Fibroblast of gingiva (primary cell): ENCODE measurements at places on chromosomes 6 and 20.

DNA sequence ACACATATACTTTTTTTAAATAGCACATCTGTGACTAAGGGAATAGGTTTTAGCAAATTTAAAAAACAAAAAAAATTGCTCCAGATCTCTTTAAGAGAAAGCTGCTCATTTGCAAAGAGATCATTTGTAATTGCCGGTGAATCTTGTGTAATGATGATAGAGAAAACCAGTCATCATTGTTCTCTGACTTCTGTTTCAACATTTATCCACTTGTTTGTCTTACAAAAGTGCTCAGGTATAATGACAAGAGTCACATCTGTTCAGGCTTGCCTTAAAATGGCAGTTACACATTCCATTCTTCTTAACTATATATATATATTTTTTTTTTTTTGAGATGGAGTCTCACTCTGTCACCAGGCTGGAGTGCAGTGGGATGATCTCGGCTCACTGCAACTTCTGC is 165.2 kb downstream of the AIG1 start:
- no peak for DNase-seq

GRCh38 chr6:133854364-133855275 is 34.3 kb upstream of the TCF21 start:
- DNase-seq, result no peak

DNA sequence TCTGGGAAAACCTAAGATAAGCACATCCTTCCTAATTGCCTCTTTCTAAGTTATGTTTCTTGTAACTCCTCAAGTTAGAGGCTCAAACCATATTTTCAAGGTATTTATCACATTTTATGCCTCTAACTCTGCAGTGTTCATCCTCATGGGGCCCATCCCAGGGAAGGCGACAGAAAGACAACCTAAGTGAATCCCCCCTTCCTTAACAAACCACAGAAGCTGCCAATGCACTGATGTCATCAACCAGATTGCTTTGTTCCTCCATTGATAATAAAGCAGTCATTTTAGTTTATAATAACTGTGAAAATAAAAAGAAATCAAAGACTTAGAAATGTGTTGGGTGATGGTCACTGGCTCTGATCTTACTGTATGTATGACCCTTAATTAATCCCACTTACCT is 119.5 kb upstream of the TCF21 start:
- no peak for DNase-seq

GRCh38 chr6:36139991-36140710 is 9.8 kb downstream of the MAPK13 start:
- no peak for DNase-seq

- peak; percentile 86 for DNase-seq
These were observed 36.1 kb upstream of the THBS2 start for GRCh38 chr6:169289619-169290339.

DNA sequence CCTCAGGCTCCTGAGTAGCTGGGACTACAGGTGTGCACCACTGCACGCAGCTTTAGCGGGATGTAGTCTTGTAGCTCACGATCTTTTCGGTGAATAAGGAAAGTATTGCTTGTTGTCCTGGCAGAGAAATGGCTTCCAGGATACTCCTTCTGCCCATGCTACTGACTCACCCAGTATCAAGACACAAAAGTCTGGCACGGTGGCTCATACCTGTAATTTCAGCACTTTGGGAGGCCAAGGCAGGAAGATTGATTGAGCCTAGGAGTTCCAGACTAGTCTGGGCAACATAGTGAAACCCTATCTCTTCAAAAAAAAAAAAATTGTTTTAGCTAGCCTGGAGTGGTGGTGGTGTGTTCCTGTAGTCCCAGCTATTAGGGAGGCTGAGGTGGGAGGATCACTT is 40.9 kb upstream of the B4GALT5 start:
- no peak for DNase-seq

GRCh38 chr6:1244941-1245340 is 67.0 kb upstream of the FOXQ1 start:
- no peak for DNase-seq

GRCh38 chr20:1904135-1904534 is 8.9 kb downstream of the SIRPA start:
- DNase-seq, result no peak

DNA sequence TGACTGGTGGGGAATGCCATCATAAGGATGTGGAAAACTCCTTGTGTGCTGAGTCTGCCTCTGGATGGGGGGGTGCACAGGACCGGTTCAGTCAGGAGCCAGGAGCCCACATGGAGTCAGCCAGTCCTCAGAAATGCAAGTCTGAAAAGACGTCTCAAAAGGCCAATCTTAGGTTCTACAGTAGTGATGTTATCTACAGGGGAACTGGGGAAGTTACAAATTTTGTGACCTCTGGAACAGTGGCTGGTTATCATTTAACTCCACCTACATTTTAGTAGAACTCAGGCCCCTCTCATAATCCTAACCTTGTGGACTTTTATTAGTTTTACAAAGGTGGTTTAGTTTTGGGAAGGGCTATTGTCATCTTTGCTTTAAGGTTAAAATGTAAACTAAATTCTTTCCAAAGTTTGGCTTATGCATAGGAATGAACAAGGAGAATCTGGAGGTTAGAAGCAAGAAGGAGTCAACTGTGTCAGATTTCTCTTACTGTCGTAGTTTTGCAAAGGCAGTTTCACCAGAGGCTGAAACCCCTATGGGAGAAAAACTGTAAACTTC is 13.7 kb upstream of the TBC1D22B start:
- peak; percentile 32 for DNase-seq

DNA sequence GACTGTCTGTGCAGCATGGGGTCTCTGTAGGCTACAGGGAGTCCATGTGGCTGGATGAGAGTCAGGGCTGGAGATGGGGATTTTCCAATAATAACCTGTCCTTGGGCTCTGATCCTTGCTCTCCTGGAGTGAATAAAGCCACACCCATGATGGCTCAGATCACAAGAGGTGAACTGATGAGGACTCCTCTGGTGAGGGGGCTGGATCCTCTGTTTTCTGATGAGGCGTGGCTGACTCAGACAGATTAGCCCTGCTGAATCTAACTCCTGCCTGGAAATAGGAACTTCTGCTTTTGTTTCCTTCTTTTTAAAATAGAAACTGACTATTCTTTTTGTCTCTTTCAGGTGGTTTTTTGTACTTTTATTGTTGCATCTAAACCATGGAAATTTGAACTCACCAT is 27.0 kb downstream of the CST9L start:
- no peak for DNase-seq

DNA sequence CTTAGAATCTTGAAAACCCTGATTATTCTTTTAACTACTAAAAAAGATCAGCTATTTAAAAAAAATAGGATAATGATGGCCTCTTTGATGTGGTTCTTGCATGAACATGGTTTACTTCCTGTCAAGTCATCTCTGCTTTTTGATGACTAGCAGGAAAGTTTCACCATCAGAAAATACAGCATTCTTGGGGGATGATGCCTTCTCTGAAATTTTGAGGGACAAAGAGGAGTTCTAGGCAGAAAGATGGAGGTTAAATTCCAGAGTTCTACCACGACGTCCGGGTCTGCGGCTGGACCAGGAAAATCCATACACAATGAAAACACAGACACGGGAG is 130.4 kb downstream of the OLIG3 start:
- no peak for DNase-seq

DNA sequence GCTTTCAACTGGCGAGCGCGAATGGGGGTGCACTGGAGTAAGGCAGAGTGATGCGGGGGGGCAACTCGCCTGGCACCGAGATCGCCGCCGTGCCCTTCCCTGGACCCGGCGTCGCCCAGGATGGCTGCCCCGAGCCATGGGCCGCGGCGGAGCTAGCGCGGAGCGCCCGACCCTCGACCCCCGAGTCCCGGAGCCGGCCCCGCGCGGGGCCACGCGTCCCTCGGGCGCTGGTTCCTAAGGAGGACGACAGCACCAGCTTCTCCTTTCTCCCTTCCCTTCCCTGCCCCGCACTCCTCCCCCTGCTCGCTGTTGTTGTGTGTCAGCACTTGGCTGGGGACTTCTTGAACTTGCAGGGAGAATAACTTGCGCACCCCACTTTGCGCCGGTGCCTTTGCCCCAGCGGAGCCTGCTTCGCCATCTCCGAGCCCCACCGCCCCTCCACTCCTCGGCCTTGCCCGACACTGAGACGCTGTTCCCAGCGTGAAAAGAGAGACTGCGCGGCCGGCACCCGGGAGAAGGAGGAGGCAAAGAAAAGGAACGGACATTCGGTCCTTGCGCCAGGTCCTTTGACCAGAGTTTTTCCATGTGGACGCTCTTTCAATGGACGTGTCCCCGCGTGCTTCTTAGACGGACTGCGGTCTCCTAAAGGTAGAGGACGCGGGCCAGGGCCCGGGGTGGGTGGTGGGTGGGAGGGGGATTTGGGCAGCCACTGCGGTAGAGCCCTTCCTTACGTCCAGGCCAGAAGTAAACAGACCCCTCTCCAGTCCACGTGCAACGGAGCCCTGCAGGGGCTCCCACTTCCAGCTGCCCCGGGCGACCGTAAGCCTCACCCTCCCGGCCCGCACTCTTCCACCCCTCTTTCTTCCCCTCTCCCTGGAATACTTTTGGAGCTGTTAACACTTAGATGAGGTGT is 998 bp downstream of the BMP2 start:
- peak; percentile 27 for DNase-seq

GRCh38 chr6:83138118-83138722 is 54.8 kb downstream of the PGM3 start:
- DNase-seq, result no peak

- DNase-seq, result no peak
These were observed 585.1 kb downstream of the QKI start for GRCh38 chr6:163999475-164000125.

GRCh38 chr6:130734161-130734560 is 93.0 kb upstream of the SMLR1 start:
- DNase-seq, result no peak

DNA sequence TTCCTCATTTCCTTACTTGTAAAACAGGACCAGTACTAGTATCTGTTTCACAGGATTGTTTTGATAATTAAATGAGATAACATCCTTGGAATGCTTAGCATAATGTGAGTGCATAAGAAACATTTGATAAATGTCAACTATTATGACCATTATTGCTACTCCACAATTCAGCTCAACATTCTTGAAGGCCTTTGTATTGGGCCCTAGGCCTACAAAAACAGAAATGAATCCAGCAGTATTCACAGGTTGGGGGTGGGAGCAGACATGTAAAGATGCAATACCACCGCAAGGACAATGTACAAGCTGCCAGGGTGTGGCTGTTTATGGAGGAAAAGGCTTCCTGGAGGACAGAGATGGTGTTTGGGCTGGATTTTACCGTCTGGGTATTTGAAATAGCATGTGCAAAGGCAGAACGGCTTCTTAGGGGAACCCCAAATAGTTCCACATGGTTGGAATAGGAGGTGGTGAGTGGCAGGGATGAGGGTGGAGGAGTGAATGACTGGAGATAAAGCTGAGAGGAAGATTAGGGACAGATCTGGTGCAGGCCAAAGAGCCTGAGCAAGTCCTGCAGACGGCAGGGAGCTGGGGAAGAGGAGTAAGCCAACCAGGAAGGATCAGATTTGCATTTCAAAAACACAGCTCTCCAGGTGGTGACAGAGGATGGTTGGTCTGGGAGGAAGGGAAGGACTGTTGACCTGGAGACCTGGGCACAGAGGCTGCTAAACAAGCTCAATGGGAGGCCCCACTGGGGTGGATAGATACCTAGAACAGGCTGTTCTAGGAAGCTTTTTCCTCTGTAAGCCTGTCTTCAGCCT is 57.0 kb upstream of the EPB41L1 start:
- DNase-seq, result peak; percentile 65

DNA sequence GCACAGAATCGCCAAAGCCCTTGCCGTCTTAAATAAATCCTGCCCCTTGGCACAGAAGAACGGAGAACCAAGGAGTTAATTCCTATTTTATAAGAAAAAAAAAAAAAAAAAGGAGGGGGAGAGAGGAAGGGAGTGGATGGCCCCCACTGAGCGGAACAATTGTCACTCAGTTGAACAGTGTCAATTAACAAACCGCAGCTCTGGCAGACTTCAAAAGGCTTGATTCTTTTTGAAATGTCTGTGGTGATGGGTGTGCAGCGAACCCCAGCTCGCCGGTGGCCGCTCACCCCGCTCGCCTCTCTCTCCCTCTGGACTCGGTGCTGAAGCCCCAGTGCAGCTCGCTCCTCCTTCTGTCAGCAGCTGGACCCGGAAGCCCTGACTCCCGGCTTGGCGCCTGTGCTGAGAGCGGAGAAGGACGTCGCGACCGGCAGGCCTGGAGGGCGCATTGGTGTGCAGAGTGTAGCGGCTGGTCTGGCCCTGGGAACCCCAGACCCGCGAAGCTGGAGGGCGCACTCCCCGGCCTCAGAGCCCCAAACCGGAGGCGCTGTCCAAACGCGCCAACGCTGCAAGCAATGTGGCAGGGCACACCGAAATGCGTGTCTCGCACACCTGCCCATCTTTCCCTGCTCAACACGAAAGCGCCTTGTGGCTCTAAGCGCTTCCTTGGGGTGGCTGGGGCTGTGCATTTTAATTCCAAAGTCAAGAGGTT is 3.4 kb downstream of the LINC00237 start:
- no peak for DNase-seq

DNA sequence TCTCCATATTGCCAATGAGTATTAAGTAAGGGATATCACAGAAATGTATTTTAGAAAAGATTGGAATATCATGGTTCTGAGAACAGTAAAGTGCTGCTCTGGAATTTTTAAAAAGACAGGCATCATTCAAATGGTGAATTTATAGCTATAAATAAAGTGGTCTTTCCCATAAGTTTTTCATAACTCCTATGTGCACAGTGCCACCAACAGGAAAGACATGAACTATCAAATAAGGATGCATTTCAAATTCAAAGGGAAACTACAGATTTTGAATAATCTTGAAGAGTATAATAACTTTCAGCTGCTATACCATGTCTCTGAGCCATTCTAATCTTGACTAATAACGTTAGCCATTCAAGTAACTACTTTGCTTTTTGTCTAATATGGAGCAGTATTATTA is 456.8 kb upstream of the GJE1 start:
- DNase-seq, result peak; percentile 33

GRCh38 chr20:18728165-18728869 is 85.3 kb upstream of the SCP2D1 start:
- DNase-seq, result no peak

DNA sequence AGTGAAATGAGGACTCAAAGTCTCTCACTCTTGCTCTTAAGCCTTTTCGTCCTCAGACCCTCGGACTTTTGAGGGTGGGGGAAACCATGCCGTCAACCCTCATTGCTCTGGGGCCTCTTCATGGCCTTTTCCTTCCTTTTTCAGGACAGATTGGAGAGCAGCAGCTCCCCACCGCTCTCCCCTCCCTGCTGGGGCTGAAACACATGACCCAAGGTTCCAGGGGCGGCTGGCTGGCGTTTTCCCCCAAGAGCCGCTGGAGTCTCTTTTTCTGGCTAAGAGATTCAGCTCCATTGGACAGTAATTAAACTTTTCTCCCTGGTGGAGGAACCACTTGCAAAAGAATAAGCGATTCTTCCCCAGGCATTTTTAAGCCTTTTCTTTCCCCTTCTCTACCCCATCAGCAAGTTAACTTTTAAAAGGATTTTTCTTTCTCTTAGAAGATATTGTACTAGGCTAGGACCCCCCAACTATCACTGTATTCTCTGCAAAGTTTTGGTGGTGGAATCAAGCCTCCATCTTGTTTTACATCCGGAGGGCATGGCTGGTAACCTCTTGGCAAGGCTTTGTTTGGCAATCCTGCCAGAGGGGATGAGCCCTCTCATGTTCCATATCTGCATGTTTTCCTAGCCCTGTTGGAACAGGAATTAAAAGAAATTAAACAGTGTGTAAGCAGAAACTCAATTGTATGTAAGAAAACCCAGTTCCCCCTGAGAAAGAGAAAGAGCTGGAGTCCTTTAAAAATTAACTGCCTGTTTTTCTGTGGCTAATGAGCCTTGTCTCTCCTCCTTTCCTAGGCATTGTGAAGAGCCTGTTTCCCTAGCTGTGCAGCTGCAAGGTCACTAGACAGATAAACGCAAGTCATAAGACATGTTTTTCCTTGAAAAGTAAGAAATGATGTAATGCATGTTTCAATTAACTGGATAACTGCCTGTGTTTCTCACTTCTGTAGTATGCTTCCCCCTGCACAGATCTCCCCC is 100.8 kb upstream of the GPR6 start:
- no peak for DNase-seq
